ENCODE measurements at places on chromosomes 4 and X. TPM values are rescaled to one million over a fixed set of nuclear protein-coding genes. Genes with fewer than 3 reads are reported as not detected.
A peak's percentile ranks its signal among the peaks of the same experiment; 100 is the strongest.

DNA sequence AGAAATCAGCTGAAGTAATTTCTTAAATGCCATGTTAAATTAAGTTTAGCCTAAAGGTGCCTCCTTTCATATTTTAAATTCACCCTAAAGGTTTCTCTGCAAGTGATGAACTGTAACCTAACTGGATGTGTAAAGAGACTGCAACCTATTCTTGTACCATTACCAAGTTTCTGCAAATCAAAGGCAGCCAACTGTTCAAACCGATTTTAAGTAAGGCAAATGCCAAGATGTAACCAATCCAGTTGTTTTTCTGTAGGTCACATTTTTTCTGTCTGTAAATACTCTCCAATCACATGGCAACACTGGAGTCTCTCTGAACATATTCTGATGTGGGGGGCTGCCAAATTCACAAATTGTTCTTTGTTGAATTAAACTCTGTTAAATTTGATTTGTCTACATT lies 42.4 kb upstream of the FGF2 start:
- DNase-seq, result no peak

- no peak for DNase-seq
These were observed 410 bp downstream of the GNL3L start for GRCh38 chrX:54530357-54530900.

DNA sequence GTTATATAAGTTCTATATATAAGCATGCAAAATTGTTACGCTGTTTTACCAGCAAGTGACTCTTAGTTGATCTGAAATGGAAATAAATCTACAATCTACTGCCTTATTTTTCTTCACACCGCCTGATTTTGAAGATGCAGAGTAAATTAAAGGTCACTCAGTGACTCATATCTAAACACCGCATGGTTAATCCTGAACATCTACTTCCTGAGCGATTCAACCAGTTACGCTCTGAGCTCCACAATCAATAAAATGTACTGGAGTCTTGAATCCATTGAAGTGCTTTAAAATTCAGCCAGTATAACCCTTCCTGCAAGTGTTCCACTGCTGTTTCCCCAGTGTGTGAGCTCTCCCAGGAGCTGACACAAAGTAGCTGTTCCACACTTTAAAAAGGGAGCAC lies 192.8 kb downstream of the SLC7A11 start:
- DNase-seq, result no peak

GRCh38 chr4:147805946-147806345 lies 74.1 kb downstream of the ARHGAP10 start:
- no peak for DNase-seq

GRCh38 chr4:10619220-10619619 lies 65.3 kb downstream of the CLNK start:
- DNase-seq, result no peak

DNA sequence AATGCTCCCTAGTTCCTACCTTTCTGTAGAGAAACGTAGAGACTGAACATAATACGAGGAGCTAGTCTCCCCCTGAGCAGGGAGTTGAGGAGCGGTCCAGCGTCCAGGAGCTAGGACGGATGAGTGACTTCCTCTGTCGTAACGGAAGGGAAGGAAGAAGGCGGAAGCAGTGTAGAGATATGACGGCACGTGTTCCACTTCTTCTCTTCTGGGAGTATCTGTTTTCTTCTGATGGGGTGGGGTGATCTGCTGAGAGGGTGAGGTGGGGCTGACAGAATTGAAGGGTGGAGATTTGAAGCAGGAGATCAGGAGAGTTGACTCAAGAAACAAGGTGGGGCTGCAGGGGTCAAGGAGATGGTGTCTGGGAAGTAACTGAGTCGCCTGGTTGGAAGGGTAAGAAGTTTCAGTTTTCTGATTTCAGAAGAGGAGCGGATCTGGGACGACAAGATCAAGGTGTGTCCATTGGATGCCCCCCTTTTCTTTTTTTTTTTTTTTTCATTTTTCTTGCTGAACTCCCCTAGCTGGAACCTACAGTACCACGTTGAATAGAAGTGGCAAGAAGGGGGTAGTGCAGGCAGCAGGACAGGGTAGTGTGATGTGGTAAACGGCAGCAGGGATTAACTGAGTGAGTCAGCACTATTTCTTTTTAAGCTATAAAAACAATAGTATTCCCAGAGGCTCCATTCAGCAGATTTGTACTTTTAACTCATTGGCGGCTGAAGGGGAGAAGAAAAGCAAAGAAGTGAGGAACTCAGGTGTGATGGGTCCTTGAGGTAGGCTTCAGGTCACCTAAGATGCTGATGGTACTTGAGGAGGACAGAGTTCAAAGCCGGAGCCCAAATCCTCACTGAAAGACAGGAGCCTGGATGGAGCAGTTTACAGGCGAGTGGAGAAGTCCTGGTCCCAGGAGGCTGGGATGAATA lies 50.8 kb upstream of the SETD7 start:
- DNase-seq, result peak; percentile 67

GRCh38 chr4:125739760-125740159 lies 425.0 kb downstream of the FAT4 start:
- DNase-seq, result no peak

GRCh38 chr4:18611026-18611425 lies 589.5 kb upstream of the LCORL start:
- no peak for DNase-seq

DNA sequence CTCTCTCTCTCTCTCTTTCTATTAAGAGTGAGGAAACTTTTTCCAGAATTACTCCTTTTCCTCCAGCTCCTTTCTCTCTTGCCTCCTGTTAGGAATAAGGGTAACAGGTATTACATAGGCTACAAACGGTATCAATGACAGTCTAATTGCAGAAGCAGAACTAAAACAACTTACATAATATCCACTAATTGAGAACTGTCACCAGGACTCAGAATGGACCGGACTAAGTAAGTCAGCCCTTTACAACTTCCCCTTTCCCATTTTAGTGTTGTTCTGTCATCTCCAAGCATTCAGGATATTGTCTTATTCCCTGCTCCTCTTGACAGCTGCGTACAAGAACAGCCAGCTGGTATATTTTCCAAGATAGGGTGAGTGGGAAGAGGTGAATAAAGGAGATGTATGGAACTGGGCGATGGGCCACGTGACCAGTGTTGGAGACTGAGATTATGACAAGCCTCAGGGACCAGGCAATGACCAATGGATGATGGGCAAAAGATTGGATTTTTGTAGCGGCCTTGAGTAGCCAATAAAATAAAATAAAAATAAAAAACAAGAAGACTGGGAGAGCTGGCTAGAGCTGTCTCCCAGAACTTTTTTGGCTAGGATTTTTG lies 2.3 kb upstream of the FNIP2 start:
- DNase-seq, result no peak

DNA sequence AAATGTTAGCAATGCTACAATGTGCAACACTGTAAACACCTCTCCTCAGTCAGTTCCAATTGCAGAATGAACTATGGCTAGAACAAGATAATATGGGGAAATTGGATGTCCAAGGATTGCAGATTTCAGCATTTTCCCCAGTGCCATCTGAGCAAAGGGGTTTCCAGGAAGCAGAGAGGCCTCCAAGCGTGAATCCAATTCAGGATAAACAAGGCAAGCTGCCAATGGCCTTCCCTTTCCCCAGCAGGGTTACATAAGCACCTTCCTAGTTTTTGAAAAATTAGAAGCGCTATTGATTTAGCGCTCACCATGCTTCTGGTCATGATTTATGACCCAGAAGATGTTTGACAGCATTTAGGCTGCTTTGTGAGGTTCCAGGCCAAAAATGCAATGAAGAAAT lies 223.0 kb upstream of the GATB start:
- no peak for DNase-seq

GRCh38 chr4:8304827-8305695 lies 35.5 kb downstream of the HTRA3 start:
- peak; percentile 58 for DNase-seq

DNA sequence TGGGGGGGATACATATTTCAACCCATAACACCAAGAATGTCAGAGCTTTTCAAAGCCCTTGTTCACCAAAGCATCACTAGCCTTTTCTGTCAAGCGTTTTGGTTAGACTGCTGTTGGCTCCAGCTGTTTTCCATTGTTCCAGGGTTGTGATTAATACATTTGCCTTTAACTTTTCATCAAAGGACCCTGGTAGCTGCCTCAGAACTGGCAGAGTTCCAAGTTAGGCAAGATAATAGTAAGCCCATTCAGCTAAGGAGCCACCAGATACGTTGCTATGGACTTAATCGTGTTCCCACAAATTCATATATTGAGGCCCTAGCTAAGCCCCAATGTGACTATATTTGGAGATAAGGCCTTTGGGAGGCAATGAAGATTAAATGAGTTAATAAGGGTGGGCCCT lies 37.1 kb downstream of the ENOPH1 start:
- no peak for DNase-seq

DNA sequence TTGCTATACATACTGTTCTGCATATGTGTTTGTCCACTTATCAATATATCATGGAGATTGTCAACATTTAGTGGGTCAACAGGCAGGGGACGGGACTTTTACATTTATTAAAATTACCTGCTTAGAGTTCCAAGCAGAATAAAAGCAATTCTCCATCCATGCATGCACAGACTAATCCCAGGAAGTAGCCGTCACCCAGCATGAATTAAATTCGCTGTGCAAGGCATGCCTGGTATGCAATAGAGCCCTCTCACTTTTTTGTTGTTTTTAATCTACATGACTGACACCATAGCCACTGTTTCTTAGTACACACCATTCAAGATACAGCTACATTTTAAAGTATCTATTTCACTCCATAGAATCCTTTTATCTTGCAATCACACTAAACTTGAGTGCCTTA lies 108.9 kb downstream of the USP46 start:
- no peak for DNase-seq

- no peak for DNase-seq
These were observed 10.2 kb upstream of the FGF2 start for GRCh38 chr4:122816476-122816875.

- no peak for DNase-seq
These were observed 4.3 kb upstream of the ARHGAP10 start for GRCh38 chr4:147727476-147728028.

- no peak for DNase-seq
These were observed 180.7 kb downstream of the GASK1B start for GRCh38 chr4:157992038-157992705.

DNA sequence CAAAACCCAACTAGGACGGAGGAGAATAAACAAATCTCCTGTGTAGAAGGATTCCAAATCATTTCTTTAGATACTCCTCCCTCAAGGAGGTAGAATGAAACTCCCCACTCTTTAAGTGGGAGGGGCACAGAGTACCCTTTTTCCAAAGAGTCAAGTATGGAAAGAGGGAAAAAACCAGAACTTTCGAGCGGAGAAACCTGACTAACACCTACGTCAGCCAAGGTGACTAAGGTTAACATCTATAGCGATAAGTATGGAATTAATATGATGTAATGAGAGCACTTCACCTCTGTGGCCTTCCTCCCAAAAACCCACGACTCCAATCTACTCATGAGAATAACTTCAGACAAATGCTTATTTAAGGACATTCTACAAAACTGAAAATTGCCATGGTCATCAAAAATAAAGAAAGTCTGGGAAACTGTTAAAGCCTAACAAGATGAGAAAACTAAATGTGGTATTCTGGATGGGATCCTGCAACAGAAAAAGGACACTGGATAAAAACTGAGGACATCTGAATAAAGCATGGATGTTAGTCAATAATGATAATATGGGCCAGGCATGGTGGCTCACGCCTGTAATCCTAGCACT lies 157.0 kb upstream of the MAP3K15 start:
- DNase-seq, result no peak

DNA sequence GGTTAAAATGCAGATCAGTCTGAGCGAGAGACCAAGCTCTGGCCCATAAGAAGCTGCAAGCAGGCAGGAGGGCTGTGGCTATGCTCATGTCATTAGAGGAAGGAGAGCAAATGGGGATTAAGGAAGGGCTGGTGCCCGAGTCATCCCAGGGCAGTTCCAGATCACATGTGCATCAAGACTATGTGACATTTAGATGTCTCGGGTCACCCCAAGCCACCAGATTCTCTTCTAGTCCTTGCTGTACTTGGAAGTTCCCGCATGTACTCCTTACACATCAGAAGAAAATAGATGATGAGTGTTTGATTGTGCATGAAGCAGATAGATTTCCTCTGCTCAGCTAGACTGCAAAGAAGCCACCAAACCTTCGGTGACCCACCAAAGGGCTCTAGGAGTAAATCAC lies 42.1 kb upstream of the KLHL34 start:
- no peak for DNase-seq

DNA sequence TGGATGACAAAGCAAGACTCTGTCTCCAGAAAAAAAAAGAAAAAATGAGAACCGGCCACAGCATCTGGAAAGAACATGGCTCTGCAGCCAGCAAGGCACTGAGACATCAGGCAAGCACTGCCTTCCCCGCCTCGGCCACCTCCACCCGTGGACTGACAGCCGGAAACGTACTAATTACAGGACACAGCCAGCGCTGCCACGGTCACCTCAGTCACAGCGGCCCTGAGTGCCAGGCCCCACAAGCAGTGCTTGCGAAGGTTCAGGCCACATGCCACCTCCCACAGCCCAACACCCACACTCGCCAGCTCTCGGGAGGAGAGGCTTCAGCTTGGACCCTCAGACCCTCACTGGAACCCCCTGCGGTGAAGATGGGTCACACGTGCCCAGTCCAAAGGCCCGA lies 16.8 kb downstream of the FAM53A start:
- DNase-seq, result no peak

GRCh38 chrX:10794203-10794630 lies 173.8 kb upstream of the MID1 start:
- DNase-seq, result no peak

DNA sequence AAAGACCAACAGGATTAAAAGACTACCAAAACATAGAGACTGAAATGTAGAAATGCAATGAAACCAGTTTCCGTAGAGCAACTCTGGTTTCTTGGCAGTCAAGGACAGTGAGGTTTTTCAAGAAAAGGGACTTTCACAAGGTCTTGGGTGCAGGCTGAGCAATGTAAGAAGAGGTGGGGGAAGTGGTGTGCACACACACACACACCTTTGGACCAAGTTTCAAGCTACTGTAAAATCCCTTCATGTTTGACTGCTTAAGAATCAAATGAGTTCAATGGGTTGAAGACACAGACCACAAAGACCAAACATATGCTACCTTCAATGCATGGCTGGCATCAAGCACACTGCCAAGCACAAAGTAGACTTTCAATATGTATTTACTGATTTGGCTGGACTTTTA lies 17.8 kb upstream of the MCF2 start:
- no peak for DNase-seq

DNA sequence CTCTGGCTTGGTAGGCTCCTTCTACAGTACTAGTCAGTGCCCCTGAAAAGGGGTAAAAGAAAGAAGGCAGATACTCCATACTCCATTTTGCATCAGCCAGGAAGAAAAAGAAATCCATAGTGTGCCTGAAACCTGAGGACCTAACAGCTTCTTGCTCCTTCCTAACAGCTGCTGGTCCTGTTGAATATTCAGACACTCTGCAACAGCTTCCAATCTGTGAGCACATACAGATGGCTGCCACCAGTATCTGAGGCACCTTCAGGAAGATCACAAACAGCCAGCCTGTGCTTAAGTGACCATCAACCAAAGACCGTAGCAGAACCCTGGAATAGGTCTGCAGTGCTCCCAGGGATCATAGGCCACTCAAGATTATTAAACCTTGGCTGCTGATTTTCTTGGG lies 4.3 kb downstream of the GIMD1 start:
- no peak for DNase-seq

GRCh38 chrX:130715299-130715698 lies 187.7 kb downstream of the ENOX2 start:
- no peak for DNase-seq

The PDCL2 gene
- not detected for total RNA-seq

The GABRG1 gene
- total RNA-seq, result not detected

The SMR3B gene
- total RNA-seq, result not detected

The TMEM150C gene
- total RNA-seq, result 7.1 TPM

The LIMCH1 gene
- 9.0 TPM for total RNA-seq

The RHOXF2B gene
- not detected for total RNA-seq

The XG gene
- total RNA-seq, result 3.2 TPM

The APBB2 gene
- total RNA-seq, result 89.0 TPM

The FGF5 gene
- total RNA-seq, result 7.7 TPM

The MAGIX gene
- 1.8 TPM for total RNA-seq

The POU3F4 gene
- not detected for total RNA-seq

Measured in osteoblast (primary cell).